ENCODE measurements at places on chromosomes 3 and 15.

DNA sequence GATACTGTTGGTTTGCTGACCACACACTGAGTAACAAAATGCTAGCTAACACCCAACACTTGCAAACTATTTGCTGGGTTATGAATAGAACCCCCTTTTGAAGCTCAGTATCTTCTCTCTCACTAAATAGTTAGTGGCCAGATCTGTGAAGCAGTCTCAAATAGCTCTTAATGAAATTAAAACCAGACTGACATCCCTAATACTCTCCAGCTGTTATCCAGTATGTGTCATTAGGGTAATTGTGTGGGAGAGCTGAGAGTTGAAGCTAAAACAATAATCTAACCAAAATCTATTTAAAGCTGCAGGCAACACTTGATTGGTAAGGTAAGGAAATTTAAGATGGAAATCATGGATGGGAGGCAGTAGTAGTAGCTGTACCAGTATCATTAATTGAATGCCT is 110.4 kb upstream of the RORA start:
- no peak for DNase-seq

DNA sequence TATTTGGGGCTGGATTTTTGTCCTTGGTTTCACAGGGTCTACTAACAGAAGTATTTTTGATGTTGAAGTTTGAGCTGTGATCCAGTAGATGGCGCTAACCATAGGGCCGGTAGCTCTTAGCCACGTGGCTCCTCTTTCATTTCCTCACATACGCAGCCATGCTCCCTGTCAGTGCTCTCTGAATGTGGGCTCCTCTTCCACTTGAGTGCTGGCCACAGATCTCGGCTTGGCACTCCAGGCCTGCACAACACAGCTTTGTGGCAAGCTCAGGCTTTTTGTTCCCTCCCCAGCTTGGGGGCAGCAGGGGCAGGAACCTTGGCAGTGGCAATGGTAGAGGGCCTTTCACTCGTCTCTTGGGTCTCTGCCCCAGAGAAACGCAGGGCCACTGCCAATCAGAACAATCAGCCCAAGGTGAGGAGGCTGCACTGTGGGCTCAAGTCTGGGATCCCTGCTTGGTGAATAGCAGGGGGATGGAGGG is 18.6 kb upstream of the DNAAF4 start:
- no peak for DNase-seq

DNA sequence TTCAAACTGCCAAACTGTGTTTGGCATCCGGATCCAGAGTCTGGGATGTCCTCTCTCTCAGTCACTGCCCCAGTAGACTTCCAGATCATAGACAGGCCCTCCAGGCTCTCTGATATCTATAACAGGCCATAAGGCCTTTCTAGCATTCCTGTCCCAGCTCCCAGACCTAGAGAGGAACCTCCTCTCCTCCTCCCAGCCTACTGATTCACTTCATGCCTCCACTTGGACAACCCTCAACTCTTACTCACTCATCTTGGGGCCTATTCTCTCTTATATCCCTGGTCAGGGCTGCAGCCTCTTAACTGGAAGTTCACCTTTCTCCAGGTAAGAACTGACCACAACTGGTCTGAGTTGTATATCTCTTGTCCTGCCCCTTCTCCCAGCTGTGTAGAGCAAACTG is 253.7 kb upstream of the TRIM42 start:
- DNase-seq, result no peak

DNA sequence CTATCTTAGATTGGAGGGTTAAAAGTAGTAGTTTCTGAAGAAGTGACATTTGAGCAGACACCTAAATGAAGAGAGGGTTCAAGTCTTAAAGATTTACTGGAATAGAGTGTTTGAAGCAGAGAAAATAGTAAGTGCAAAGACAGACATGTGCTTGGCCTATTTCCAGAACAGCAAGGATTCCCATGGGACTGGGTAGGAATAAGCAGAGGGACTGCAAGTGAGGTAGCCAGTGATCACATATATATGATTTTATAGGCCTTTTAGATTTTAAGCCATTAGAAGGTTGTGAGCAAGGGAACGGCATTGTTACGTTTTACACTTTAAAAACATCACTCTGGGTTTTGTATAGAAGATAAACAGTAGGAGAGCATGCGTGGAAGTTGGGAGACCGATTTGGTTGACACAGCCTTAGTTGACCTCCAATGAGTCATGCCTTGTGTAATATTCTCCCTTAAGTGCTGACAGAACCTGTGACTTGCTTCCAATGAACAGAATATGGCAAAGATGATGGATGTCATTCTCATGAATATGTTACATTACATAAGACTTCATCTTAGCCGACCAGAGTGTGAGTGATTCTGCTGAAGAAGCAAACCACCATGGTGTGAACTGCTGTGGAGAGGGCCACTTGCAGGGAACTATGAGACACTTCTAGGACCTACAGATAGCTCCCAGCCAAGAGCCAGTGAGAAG is 37.1 kb upstream of the SLC4A7 start:
- no peak for DNase-seq

- DNase-seq, result no peak
Measured at GRCh38 chr3:75332794-75333193, 331.3 kb upstream of the FRG2C start.

DNA sequence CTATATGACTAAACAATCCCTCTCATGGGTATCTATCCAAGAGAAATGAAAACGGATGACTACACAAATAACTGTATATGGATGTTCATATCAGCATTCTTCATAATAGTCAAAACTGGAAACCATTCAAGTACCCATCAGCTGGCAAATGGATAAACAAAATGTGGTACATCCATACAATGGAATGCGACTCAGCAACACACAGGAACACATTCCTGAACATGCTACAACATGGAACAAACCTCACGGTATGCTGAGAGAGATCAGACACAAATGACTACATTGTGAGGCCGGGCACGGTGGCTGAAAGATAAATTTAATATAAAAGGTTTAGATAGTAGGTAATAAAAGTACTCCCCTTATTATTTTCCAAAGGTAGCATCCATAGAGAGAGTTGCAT is 42.6 kb downstream of the CCR4 start:
- no peak for DNase-seq

DNA sequence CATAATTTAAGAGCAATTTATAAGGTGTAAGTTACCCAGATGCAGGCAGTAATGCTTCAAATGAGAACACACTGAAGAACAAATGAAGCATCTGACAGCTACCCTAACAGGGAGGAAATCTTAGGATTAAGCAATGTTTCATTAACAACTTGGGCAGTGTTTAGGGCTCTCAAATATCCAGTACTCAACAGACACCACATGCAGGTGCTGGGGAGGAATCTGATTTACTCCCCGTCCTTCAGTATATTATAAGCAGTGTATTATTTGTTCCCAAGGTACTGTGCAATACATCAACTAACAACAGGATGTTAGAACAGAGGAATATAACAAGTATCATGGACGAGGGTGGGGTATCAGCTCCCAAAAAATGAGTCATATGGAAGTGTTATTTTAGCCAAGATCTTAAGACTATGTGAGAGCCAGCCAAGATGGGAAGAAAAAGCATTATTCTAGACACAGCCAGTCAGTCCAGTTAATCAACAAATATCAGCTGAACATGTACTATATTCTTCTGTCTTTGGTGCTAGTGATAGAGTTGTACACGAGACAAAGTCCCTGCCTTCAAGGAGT is 20.4 kb downstream of the BTBD1 start:
- no peak for DNase-seq

DNA sequence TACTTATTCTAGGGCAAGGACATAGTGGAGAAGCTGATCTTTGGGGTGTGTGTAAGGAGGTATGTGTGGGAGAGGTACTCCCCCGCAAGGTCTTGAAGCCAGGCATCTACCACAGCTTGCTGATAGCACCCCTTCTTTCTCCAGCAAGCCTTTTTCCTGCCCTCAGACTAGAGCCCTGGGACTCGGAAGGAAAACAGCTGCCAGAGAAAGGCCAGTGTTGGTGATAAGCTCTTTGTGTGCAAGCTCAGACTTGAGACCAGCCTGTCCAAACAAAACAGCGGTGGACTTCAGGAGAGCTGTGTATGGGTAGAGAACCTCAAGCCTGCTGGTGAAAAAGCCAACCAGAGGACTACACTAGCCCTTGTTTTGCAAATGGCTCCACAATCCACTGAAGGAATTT is 1028.6 kb downstream of the MCTP2 start:
- DNase-seq, result no peak

- DNase-seq, result no peak
Measured at GRCh38 chr15:88440021-88440420, 27.2 kb downstream of the MRPL46 start.

DNA sequence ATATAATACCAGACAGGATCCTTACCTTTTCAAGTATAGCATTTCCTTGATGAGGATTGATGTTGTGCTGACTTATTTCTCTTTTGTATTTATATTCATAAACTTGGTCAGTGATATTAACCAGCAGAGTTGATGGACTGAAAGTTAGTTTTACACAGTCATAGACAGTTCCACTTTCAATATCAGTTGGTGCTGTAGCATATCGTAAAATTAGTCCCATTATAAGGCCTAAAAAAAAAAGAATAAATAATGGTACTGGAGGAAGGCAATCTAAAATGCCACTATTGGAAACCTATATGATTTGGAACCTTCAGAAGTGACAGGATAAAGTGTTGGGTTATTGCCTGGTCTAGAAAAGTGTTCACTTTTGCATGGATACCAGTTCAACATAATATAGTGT is 16.3 kb downstream of the SLC9A9 start:
- no peak for DNase-seq

DNA sequence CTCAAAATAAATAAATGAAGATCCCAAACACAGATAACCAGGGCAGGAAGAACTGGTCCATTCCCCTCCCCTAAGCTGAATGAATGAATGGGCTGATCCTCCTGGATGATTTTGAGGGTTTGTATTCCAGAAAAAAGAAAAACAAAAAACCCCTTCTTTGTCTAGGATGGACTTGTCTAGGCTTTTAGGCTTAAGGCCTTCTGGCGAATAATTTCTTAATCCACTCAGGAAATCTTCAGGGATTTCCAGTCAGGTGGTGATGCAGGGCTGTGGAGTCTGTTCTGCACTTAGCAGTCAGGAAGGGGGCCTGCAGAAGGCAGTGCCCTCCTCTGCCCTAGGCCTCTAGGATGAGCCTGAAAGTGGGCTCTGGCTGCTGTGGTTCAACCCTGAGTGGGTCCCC is 52.1 kb downstream of the BDH1 start:
- DNase-seq, result no peak

DNA sequence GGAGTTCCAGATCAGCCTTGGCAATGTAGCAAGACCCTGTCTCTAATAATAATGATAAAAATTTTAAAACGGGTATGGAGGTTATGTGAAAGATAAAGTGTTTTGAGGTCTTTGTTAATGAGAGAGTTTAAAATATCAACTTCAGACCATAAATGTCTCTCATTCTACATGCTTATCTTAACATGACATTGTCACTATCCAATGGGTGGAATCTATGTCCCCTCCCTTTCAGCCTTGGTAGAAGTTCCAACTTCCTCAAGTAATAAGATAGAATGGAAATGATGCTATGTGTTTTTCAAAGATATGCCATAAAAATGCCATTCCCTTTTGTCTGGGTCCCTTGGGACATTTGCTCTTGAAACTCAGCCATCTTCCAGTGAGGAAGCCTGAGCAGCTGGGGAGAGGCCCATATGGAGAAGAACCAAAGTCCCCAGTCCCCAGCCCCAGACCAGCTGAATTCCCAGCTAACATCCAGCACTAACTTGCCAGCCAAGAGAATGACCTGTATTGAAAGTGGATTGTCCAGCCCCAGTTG is 17.0 kb downstream of the RPSA start:
- no peak for DNase-seq

- DNase-seq, result no peak
Measured at GRCh38 chr3:192079098-192079497, 618.1 kb downstream of the PYDC2 start.

DNA sequence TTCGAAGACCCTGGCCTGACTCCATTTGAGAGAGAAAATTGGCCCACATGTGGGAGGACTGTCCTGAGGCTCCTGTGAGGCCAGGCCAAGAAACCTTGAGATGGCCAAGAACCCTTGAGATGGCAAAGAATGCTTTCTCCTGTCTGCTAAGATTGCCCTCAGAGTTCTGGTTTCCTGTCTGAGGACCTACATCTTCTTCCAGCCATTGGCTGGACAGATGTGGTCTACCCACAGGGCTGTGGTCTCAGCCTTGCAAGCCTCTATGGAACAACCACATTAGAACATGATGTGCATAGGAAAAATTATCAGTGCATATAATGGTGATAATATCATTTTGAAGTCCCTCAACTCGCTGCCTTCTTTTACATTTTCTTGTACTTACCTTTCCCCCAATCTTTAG is 10.8 kb upstream of the RASA2 start:
- DNase-seq, result no peak

DNA sequence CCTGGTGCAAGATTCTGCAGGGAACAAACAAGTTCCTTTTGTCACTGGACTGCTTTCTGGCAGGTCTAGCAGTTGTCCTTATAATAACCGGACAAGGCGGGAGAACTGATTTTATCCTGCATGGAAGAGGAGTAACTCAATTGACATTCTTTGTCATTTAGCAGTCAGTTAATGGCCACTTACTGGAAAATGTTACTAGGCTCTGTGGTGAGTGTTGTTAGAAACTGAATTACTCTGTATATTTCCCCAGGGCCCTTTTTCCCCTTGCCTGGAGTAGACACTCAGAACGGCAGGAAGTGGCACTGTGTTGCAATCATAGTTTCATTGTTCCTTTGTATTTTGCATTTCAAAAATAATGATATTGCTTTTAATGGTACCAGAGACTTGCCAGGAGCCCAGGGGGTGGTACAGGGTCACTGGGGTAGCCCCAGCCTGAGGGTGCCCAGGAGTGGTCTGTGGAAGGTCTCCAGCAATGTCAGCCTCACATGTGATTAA is 318.6 kb upstream of the LRRFIP2 start:
- no peak for DNase-seq

DNA sequence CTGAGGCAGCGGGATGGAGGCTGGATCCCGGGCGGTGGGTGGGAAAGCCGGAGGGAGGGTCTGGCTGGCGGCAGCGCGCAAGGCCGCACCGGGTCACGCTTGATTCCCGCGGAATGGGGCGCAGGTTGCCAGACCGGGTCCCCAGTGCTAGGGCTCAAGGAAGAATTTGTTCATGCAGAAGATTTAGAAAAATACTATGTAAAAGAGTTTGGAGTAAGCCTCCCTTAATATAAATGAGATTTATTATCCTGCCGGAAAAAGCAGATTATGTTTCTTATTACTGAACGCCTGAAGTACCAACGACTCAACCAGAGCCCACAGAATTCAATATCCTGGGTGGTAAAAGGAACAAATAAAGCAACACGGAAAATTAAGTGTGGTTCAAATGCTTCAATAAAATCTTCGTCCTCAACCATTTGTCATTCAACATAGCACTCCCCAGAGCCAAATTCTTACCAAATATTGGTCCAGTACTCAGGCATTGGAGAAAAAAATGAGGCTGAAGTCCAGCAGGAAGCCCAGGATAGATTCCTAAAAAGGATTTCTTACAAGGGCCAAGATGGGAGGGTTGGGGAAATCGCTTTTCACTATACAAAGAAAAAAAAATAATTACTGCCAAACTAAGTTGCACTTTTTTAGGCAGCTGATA is 1.2 kb upstream of the ZBTB20 start:
- DNase-seq, result peak; percentile 53

- DNase-seq, result no peak
Measured at GRCh38 chr3:177652556-177653291, 455.4 kb upstream of the TBL1XR1 start.
